ENCODE measurements at places on chromosomes 2 and 18. TPM values are rescaled to one million over a fixed set of nuclear protein-coding genes. Genes with fewer than 3 reads are reported as not detected.

DNA sequence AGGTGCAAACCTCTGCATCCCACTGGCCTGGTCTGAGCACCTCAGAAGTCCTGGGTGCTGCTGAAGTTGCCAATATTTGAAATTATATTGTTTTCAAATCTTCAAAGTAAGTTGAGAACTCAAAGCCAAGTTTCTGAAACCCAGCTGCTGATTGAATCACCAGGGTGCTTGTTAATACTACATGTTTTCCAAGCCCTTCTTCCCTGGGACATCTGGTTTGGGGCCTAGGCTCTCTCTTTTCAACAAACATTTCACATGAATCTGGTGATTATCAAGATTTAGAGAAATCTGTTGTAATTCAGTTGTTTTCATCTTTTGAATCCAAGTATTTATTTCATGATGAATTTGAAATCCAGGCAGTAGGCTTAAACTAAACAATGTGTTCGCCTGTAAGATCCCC, 24.4 kb downstream of the MLPH start:
- DNase-seq, result no peak

DNA sequence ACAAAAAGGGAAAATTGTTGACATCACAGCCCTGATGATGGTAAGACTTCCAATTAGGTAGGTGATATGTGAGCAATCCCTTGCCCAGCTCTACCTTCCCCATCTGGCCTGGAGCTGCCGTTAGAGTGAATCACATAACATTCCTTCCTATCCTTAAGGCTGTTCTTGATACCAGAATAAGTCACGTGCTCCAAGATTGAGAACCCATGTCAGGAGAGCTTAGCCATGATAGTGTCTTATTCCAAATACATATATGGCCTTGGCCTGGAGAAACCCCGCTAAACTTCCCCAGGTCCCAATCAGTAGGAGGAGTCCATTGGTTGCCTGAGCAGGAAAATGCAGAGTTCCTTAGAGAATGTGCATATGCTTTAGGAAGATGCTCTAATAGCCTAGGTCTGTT, 70.0 kb upstream of the ACVR2A start:
- no peak for DNase-seq

- peak; percentile 41 for DNase-seq
These were observed 34.5 kb downstream of the RBFA start for GRCh38 chr18:80068571-80069272.

The ATG9A gene
- 67.2 TPM for total RNA-seq

- no peak for DNase-seq
These were observed 52.6 kb downstream of the PTPRM start for GRCh38 chr18:7619676-7620075.

The GLI2 gene
- 0.14 TPM for total RNA-seq

GRCh38 chr2:210337159-210337558, 22.2 kb upstream of the MYL1 start:
- no peak for DNase-seq

DNA sequence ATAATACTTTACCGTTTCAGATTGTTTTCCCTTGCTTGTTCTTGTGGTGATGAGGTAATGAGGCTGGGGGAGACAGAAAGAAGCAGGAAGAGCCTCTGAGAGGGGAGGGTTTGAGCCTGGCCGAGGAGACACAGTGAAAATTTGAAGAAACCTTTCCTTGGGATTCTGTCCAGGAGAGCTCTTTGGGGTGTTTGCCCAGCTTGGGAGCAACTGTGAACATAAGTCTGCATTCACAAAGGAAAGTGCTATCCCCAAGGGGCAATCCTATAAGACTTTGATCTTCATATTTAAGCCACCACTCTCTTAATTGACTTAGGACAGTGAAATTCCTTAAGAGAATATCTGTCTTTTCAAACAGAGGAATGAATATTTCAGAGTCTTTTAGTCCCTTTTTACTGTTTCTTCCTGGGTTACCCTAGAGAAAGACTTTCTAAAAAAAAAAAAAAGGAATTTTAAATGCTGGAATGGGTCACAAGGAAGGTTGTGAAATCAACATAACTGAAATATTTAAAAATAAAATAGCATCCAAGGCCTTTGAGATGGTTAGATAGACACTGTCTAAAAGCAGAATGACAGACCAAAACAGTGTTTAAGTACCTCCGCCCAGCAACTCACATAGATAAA, 52.5 kb upstream of the STAM2 start:
- no peak for DNase-seq

DNA sequence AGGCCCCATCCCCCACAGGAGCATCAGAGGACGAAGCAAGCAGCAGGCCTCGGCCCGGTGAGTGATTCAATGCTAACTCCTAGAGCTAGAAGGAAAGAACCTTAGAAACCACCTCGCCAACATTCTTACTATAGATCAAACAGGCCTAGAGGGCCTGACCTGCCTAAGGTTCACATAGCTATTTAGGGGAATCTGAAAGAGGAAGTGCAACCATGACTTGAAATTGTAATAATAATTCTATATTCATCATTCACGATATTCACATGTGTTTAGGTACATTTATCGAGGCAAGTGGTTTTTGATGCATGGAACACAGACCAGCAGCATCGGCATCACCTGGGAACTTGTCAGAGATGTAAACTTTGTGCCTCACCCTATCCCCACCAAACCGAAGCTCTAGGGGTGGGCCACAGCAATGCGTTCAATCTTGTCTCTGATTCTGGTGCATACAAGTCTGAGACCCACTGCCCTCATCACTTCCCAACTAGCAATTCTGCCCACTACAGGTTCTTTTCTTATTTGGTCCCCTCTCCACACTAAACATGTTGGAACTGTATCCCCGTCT, 78.0 kb upstream of the DNMT3A start:
- DNase-seq, result no peak

DNA sequence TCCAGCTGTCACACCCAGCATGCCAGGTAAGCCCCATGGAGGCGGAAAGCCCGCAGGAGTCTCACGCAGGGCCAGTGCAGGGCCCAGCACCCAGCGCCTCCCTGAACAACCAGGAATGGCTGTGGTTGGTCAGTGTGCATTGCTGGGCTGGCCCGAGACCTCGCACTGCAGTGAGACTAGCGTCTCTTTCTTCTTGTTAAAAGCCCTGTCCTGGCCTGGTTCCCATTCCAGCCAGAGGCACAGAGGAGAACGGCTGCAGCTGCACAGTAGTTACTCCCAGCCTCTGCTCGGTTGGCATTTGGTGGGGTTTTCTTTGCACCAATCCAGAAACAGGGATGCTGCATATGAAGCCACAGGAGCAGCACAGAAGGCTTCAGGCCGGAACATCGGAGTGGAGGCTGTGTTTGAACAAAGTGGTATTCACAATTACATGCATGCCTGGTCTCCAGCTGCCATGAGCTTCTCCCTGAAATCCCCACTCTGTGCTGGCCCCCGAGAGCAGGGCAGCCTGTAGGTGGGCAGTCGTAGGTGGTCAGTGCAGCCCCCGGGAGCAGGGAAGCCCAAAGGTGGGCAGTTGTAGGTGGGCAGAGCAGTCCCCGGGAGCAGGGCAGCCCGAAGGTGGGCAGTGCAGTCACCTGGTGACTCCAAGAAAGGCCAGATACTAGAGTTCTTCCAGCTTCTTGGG, 163.7 kb upstream of the PXDN start:
- no peak for DNase-seq

GRCh38 chr18:12656605-12656937, 1.3 kb downstream of the SPIRE1 start:
- no peak for DNase-seq

DNA sequence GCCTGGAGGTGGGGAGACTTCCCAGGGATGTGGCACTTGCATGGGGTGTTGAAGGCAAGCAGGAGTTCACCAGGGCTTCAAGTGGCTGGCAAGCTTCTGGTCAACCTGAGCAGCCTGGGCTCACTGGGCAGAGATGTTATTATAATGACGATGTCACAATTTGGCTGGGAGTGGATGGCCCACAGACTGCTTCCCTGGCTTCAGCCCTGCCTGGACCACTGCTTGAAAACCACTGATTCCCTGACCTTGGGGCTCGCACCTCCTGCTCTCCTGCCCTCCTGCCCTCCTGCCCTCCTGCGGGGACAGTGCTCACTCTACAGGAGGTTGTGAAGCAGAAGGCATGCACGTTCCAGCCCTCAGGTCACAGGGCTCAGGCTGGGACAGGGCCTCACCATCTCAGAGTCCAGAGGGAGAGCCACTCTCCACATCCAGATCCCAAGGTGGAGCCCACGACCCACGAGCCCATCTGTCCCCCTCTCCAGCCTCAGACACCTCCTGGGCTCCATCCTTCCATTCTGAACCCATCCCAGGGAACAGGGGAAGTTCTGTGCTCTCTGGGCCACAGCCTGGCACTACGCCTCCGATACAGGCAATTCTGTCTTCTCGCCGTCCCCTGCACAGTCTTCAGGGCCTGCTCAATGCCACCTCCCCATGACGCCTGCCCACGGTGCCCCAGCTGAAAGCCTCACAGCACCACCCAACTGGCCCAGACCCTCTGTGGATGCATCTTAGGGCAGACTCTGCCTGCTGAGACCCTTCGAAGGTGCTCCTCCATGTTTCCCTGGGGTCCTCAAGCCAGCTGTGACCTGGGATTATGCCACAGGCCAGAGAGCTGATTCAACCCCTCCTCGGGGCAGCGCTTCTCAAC, 241.6 kb upstream of the RAB6C start:
- DNase-seq, result no peak

- no peak for DNase-seq
These were observed 146.4 kb downstream of the MBD5 start for GRCh38 chr2:148167241-148167766.

DNA sequence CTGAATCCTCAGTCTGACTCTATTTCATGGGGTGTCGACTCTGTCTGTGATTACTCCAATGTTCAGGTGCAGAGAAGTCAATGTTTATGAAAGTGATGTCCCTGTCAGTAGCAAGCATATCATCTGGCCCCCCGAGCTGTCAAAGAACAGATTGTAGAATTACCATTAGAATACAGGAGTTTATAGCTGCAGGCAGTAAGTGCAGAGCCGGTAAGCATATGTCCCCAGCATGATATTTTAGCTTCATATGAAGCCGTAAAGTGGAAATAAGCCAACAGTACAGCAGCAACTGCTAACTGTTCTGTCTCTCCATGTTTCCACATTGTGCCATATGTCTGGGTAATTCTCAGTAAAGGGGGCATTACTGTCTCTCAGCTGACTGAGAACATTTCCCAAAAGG, 541.8 kb downstream of the SOX11 start:
- DNase-seq, result no peak

All from activated CD4-positive, alpha-beta T cell treated with anti-CD3 and anti-CD28 coated beads, Interleukin-2, amount 10 ng/mL, durations not matched to agents 24 days and 14 days (primary cell).